Activated CD8-positive, alpha-beta memory T cell treated with anti-CD3 and anti-CD28 coated beads, Interleukin-2, amount 50 U/mL, for 48 hours (primary cell): ENCODE measurements at places on chromosomes 4 and X.

- no peak for DNase-seq
Measured at GRCh38 chr4:176443646-176444409, 124.1 kb downstream of the SPCS3 start.

DNA sequence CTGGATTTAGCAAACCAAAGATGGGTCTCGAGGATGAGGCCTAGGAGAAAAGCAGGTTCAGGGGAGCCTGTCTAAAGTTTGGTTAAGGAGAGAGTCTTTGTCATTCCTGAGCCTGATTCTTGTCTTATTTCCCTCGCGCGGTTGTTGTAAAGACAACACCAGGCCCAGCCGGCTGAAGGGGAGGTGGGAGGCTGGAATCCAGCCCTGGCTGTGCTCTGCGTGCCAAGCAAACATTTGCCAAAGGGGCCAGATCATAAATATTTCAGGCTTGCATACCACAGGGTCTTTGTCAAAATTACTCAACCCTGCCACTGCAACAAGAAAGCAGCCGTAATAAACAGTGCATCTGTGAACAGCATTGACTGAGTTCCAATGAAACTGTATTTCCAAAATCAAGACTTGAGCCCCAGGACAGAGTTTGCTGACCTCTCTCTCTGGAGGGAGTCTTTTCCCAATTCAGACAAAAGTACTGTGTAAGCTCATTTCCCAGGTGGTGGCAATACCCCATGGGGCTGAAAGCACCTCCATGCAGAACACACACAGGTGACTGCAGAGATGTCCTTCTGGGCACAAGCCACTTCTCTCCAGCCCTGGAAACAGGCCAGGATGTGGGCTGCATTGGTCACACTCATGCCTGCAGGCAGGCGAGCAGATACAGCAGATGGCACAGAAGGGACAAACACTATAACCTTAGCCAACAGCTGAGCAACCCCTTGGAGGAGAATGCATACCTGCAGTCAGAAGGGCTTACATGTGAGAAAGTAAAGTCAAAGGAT lies 320.3 kb downstream of the STK32B start:
- DNase-seq = no peak

GRCh38 chr4:156762851-156763250 lies 208.7 kb downstream of the PDGFC start:
- DNase-seq = no peak

DNA sequence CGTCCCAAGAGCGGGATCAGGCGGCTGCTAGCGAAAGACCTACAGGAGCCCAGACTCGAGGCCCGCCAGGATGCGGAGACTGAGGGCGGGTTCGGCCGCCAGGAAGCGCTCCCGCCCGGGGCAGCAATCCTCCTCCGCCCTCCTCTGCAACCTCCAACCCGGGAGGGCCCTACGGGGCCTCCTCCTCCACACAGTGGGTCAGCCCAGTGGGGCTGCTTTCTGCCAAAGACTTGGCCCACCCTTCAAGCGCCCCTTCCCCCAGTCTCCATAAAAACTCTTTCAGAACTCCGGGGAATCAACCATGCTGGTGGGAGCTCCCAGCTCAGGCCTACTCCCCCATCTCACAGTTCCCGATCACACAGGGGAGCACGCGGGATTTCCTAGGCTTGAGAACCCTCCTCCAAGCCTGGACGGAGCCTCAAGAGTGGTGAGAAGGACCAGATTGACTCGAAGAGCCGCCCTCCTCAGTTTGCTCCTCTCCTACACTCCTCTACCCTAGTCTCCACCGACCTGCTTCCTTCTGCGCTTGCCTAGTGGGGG lies 77.5 kb downstream of the RLIM start:
- DNase-seq = no peak

DNA sequence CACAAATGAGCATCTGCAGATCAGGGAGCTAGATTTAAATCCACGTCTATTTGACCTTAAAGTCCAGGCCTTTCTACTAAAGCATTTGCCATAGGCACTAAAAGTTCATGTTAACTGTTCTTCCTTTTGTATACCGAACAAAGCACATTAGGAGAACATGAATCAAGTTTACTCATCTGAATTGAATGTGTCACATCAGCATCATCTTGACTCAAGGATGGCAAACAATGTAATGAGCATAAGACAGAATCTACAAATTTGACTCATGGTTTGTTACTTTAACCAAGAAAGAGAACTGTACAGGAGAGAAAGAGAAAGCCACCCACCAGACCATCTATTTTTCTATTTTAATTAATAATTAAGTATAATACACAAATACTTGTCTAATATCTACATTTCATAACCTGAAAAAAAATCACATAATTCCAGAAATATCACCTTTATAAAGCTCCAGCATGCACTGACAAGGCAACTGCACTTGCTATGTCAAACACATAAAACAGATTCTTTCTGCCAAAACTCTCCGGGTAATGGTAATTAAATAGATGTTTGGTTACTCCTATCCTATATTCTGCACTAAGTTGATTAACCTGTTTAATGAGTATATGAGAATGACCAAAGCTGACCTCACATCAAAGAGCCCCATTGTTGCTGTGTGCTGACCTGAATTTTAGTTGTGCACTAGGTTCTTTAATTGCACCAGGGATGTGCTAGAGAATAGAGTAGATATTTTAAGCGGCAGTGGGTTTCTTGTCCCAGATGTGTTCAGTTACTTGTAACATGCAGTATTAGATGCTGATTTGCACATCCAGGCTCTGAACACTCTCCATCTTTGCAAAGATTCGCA lies 42.5 kb upstream of the LEF1 start:
- no peak for DNase-seq

DNA sequence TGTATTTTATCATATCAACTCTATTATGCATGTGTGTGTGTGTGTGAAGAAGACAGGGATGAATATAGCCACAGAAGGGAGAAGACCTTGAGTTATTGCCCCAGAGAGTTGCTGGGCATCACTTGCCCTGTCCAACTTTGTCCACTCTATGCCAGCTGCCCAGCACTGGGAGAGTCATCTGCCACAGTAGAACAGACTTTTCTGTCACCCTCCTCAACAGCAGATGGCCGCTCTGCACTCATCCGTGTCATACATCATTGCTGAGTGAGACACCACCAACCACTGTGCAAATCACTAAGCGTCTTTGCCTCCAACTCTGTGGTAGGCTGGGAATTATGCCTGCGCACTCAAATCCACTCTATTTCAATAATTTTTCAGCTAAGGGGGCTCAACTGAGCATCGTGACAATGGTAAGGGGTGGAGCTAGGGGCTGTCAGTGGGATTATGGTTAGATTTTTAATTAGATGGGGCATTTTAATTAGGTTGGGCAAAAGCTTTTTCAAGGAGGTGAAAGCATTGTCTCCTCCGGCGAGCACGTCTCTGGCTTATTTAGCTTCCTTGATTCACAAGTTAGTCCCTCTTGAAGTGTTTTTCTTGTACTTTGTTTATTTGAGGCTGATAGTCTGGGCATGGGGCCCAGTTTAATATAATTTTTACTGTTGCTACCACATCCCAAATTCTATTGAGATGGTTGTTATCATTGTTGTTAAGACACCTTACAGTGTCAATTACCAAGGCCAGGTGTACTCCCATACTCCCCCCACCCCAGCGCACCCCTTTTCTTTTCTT lies 100.1 kb upstream of the KLF3 start:
- DNase-seq = no peak

GRCh38 chr4:2537011-2537830 lies 774 bp downstream of the FAM193A start:
- peak; percentile 81 for DNase-seq

- no peak for DNase-seq
Measured at GRCh38 chrX:136258951-136259350, 7.8 kb upstream of the MAP7D3 start.

GRCh38 chr4:173121076-173121561 lies 47.5 kb upstream of the GALNT7 start:
- DNase-seq = no peak

DNA sequence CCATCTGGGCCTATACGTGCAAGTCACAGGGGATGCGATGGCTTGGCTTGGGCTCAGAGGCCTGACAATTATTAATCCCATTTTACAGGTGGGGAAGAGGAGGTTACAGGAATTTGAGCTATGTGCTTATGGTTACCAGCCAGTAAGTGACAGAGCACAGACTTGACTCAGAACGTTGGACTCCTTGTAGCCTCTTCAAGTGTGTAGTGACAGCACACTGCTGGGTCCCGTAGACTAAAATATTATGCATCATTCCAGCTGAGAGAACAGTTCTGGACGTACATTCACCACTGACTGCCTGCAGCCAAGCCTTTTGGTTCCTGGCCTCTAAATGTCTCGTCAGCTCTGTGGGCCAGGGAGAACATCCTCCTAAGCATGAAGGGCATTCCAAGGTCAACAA lies 314.5 kb downstream of the GPAT3 start:
- DNase-seq = no peak

GRCh38 chr4:172497321-172497720 lies 671.3 kb upstream of the GALNT7 start:
- DNase-seq = no peak

- DNase-seq = no peak
Measured at GRCh38 chr4:22720091-22720490, 27.4 kb downstream of the GBA3 start.
